ENCODE measurements at places on chromosomes 4 and X.

- DNase-seq, result no peak
Observed at GRCh38 chr4:88297725-88298454, 13.5 kb upstream of the PPM1K start.

DNA sequence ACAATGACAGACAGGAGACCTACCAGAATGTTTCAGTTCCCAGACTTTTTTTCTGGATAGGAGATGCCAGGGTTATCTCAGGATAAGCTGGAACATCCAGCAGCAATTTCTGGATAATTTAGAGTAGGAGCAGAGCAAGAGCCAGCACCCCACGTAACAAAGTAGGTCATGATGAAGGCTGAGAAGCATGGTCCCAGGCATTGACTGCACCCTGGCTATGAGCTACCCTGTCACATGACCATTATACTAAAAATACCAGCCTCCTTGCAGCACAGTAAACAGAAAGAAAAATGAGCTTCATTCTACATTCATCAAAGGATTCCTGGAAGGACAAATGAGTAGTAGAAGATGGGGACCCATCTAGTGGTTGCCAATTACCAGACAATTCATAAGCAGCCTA is 247.4 kb upstream of the AR start:
- DNase-seq, result no peak

DNA sequence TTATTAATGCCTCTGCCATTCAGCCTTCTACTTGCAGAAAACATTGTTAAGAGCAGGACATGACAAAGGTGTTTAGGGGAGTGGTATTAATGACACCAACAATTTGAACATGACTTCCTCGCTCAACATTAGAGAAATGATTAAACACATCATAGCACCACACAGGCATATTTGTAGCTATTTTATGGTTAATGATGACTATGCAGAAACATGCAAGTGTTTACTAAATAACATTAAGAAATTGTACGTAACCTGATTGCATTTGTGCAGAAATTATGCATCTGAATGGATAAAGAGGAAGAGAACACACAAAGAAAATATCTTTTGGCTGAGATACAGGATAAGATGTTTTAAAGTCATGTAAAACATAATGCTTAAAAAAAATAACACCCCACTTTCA is 323.5 kb downstream of the LDB2 start:
- DNase-seq, result no peak

- no peak for DNase-seq
Observed at GRCh38 chrX:85622635-85623034, 243.2 kb upstream of the POF1B start.

GRCh38 chr4:1627417-1628313 is 56.4 kb downstream of the FAM53A start:
- no peak for DNase-seq

GRCh38 chr4:180598281-180598680 is 1644.9 kb upstream of the TENM3 start:
- DNase-seq, result no peak

DNA sequence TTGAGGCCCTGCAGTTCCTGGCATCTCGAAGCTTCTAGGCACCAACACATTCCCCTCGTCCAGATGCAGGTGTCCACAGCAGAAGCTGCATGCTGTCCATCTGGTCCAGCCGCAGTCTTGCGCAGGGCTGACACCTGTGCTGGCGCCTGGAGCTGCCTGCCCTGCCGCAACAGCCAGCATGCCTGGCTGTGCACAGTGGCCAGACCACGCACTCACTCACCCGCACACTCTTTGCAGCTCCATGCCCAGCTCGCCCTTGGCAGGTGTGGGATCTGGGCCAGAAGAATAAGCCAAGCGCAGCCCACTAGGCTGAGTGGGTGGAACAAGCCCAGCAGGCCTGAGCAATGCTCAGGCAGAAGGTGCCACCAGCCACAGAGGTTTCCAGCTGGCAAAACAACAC is 125.6 kb downstream of the PARM1 start:
- no peak for DNase-seq

DNA sequence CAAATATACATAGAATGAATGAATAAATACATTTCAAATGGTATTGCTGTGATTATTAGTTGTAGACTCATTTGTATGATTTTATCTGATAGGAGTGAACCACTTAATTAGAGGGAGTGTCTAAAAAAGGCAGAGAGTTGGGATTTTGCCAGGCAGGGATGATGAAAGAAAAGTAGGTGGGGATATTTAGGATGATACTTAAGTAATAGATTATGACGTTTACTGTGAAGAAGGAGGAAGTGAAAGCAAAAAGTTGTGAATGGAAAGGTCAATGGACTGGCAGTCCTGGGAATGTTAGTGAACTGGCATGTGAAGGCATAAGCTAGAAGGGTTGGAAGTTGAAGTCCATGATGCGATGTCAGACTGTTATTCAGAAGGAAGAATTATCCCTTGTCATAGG is 917.1 kb downstream of the RAPGEF2 start:
- DNase-seq, result no peak

All from T-helper 2 cell treated with Interferon-gamma antibody and Interleukin-4, amounts not matched to agents 5 μg/mL and 100 μg/mL, for 36 hours (primary cell).